ENCODE measurements at places on chromosomes 4 and X.

DNA sequence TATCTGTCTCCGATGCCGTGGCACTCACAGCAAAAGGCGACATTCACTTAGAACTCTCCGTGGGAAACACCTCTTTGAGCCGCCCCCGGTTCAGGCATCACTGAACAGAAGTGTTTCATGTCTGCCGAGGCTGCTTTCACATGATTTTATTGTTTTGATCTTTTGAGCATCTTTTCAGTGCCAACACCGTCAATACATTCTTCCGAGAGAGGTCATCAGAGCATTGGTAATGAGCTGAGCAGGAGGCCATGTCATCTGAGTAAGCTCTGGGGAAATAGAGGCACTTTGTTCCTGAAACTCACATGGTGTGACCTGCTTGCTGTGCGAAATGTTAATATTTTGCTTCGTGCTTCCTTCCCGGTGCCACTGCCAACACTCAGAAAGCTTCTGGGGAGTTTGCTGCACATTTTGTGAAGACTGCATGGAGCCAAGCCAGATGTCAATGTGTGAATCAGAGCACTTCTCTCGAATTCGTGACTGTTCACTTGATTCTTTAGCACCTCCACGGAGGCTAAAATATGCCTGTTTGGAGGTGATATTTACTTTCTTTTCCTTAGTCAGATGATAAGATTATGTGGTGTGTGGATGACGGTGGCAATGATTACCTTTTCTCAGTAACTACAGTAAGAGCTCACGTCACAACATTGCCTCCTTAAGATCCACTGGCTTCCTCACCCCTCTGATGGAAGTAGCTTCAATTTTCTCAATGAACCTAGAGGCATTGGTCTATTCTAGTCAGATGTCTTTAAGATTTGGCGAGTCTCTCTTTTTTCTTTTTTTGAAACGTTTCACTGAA lies 222.3 kb upstream of the HS3ST1 start:
- no peak for DNase-seq

GRCh38 chr4:163048447-163048846 lies 118.2 kb downstream of the NAF1 start:
- no peak for DNase-seq

DNA sequence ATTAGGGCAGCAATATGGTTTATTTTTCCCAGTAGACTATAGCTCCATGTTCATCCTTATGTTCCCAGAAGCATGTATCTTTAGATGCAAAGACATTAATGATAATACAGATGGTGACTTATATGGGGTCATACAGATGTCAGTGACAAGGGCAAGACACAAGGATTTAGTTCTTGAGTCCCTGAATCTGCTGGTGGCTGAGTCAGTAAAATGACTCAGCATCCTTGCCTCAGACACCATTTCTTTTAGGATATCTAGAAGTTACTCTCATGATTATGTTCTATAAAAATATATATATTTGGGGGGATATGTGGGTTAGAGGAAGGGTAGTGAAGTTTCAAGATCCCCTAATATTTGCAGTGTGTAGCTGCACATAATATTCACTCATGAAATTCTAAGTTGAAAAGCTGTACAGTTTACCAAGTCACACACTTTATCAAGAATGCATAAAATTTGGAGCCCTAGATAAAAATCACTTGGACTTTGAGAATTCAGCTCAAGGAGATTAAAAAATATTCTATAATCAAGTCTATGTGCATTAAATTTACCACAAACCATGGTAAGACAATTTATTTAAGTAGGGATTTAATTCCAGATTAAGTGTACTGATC lies 101.9 kb downstream of the LNX1 start:
- no peak for DNase-seq

DNA sequence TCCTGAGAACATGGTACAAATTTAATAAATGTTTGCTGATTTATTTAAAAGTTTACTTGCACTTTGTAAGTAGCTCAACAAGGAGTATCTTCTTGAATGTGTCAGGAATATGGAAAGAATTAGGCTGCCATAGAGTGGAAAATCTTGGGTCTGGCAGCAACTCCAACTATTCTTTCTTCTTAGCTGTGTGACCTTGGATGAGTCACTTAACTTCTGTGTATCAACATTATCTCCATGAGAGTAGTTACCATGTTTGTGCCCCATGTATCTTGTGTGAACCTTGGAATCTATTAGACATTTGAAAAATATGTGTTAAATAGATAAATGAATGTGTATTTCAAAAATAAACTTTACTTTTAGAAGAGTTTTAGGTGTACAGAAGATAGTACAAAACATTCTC lies 348.8 kb downstream of the GBA3 start:
- no peak for DNase-seq

DNA sequence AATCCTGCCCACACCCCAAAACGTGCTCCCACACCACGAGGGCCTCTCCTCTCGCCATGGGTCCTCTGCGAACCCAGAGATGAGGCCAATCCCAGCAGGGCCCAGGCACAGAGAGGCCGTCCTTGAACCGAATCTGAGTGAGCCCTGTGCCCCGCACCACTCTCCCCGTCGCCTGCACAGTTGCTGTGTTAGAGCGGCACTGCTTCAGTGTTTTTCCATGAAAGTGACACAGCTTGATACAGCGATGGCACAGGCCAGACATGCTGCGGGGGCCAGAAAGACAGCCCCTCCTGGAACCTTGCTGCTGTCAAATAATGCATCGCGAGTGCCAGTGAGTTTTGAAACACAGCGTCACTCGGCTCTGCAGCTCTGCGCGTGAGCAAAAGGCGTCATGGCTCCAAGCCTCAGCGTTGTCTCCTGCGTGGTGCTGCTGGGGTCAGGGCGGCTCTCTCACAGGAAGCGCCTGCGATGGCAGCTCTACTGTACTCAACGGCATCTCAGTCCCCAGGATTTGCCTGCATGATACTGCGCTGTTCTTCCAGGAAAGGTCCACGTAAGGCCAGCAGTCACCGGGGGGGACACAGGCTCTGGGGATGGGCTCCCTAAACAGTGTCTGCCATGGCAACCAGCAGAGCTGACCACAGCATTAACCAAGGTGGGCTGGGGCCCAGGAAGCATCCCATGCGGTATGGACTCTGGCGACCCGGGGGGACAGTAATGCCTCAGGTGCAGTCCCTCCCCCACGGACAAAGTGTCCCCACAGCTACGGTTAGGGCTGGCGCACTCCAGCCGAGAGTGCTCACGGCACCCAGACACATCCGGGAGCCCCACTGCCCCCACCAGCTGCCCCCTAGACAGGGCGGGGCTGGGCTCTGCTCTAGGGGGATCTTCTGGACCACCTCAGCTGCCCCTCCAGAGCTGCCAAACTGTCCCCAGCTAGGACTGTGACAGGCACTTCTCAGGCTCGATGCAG lies 63.1 kb downstream of the ACOX3 start:
- DNase-seq, result no peak

DNA sequence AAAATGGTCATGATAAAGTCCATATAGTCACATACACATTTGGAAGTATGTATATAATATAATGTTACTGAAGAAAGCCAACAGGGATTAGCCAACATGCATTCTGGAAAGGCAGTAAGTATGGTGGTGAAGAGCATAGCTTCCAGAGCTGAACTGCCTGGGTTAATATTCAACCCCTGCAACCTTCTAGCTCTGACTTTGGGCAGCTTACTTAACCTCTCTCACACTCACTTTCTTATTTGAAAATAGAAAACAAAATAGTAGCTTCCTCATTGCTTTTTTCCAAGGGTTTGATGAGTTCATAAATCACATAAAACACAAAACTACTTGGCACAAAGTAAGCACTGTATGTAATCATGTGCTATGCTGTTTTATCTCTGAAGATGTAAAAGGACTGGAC lies 216.4 kb downstream of the CHIC2 start:
- DNase-seq, result no peak

DNA sequence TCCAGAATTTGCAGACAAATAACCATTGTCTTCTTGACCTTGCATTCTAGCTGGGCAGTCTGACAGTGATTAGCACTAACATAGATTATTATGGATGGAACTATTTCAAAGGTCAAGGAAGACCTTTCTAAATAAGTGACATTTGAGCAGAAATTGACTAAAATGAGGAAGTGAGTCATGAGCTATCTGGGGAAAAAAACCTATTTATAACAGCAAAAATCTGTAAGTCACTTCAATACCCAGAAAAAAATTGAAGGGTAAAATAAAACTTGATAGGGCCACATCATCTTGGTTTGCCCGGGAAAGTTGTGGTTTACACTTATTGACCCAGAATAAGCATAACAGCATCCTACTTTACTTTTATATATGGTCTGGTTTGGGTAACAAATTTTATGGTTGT lies 414.6 kb upstream of the HS3ST1 start:
- DNase-seq, result no peak

DNA sequence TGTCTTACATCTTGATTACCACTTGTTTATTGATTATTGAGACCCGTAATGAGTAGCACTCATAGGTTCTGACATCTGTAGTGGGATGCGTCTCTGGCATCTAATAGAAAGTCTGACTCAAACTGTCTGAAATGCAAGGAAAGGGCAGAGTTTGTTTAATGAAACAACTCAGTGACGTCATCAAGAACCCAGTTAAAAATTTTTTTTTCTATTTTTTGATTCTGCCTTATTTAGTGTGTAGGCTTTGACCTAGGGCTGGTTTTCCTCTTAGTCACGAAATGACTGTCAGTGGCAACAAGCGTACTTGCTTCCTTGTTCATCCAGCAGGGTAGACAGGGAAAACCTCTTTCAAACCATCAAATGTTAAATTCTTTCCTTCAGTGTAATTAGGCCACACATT lies 3.1 kb upstream of the CDKL5 start:
- no peak for DNase-seq

DNA sequence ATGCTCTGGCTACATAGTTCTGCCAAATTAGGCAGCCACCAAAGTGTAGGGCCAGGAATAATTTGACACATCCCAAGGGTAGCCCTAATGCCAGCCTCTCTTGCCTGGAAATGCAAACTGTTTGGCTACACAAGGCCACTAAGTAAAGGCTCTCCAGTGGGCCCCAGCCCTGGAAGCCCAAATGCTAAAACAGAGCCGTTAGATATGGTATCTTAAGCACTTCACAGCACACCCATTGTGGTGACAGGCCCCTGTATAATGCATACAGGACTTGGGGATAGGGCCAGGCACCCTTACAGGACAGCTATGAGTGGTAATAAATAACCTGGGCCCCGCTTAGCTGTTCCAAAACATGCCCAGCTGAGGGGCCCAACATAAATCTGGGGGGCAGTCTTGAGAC lies 623.9 kb downstream of the BCOR start:
- DNase-seq, result no peak

- no peak for DNase-seq
These were observed 31.3 kb upstream of the DDX53 start for GRCh38 chrX:22968494-22968893.

DNA sequence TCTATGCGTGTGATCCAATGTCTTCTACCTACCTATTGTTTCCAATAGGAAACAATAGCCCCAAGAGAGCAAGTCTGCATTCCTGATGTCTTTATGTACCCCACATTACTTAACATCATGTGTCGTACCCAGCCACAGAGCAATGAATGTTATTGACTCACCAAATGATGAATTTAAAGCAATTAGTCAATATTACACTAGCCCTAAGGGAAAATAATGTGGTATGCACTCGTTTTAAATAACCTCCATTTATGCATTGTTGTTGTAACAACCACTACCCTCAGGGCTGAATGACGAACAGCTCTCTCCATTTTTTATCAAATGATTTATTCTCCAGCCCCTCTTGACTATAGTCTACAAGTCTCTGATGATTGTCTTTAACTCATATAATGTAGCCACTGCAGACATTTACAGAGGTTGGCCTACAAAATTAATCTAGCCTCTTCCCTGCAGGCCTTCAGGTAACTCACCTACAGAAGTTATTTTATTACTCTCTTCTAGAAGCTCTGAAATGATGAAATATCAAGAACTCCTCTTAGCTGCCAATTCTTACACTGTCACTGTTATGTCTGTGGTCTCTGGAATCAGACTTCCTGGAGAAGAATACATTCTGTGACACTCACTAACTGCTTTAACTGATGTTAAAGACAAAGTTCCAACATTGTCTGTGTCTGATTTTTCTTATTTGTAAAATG lies 601.7 kb upstream of the GRIA3 start:
- DNase-seq, result no peak

- DNase-seq, result no peak
These were observed 406.1 kb downstream of the IQCM start for GRCh38 chr4:149409555-149409962.

DNA sequence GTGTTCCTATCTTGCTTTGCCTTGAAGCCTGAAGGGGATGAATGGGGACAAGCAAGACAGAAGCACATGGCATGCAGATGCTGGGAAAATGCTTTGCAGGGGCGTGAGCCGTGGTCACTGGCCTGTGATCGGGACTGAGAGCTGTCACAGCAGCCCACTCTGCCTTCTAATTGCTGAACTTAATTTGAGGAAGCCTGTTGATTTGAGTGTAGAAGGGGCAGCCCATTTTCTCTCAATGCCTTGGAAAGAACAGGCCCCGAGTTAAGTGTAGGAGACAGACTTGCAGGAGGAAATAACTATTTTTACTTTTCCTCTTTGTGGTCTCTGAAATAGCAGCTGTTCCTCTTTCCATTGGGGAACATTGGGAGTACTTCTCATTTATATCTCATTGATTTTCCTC lies 26.1 kb upstream of the TBC1D1 start:
- no peak for DNase-seq

GRCh38 chrX:72203421-72203820 lies 21.9 kb downstream of the PIN4 start:
- no peak for DNase-seq

GRCh38 chr4:145277011-145277410 lies 96.6 kb upstream of the OTUD4 start:
- no peak for DNase-seq

DNA sequence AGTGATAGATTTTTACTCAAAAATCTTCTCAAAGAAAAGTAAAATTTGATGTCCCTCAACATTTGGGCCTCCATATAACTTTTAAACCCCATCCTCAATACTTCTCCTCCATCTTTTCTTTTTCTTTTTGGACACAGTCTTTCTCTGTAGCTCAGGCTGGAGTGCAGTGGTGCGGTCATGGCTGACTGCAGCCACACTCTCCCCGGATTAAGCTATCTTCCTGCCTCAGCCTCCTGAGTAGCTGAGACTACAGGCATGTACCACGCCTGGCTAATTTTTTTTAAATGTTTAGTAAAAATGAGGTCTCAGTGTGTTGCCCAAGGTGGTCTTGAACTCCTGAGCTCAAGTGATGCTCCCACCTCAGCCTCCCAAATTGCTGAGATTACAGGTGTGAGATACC lies 33.1 kb downstream of the KDM6A start:
- no peak for DNase-seq

DNA sequence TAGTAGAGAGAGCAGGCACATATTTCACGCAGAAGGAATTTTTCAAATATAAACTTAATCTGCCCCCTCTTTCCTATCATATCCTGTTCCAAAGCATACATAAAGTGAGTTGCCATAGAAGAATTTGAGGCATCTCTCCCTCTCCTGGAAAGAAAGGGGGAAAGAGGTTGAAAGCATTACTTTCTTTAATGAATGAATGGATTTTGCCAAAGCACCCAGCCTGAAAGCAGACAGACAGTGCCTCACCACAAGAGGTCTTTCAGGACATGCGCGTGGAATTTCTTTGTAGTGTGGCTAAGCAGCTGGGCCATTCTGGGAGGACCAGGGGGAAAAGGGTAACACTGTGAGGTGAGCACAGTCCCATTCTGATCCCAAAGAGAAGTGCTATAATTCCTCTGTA lies 651.4 kb downstream of the IQCM start:
- DNase-seq, result no peak
